ENCODE measurements at places on chromosomes 13 and 19. TPM values are rescaled to one million over a fixed set of nuclear protein-coding genes. Genes with fewer than 3 reads are reported as not detected.

UHRF1 gene
- 0.42 TPM for polyA plus RNA-seq

AMH gene
- 12.0 TPM for polyA plus RNA-seq

SHC2 gene
- 15.4 TPM for polyA plus RNA-seq

DNA sequence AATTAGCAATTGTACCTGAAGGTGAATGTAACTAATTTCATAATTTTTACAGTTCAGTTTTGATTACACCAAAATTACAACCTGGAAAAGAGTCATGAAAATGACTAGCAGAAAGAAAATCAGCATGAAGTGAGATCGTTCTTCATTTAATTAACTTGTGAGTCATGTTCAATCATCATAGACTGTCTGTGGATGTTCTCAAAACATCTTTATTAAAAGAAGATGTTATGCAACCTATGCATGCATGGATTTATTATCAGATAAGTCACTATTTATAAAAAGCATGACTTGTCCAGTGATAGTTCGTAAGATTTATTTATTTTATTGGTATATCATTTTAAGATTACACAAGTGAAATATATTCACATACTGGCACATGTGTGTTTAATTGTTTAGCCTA is 245.9 kb downstream of the ITGBL1 start:
- DNase-seq: no peak

- no peak for DNase-seq
Observed at GRCh38 chr13:20565115-20565736, 1.7 kb upstream of the IFT88 start.

DNA sequence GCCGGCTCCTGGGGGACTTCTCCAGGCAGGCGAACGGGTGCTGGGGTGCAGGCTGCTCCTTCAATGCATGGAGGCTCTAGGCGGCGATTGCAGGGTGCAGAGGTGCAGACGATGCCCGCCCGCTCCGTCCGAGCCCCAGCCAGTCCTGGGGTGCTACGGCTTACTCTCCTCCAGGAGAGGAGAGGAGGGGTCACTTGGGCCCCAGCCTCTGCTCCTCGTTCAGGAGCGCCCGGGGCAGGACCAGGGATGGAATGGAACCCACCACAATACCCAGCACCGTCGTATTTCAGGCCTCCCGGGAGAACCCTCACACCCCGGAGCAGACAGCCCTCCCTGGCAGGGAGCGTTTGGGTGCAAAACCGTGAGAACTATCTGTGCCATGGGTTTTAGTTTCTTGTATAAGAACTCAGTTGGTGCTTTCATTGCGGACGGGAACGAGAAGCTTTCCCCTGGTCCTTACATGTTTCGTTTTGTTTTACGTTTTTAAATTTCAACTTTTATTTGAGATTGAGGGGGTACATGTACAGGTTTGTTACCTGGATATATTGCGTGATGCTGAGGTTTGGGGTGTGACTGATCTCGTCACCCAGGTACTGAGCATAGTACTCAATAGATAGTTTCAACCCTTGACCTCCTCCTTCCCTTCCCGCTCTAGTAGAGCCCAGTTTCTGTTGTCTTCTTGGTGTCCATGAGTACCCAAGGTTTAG is 46.8 kb downstream of the ARHGEF18 start:
- DNase-seq: no peak

GRCh38 chr19:6590258-6590826 is 608 bp downstream of the CD70 start:
- DNase-seq: no peak

DNA sequence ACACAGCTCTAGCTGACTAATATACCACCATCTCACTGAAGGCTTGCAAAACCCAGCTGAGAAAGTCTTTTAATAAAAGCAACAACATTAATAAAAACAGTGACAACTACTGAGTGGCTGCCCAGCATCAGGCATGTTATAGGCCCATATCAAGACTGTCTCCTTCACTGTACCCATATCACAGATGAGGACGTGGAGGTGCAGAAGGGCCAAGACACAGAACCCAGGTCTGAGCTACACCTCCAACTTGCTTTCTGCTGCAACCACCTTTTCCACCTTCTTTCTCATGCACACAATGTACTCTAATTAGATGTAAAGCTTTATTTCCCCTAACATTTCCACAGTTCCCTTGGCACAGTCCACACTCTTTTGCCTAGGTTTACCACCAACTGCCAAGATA is 10.7 kb upstream of the MED26 start:
- no peak for DNase-seq

GRCh38 chr19:41551711-41552110 is 24.3 kb upstream of the CEACAM21 start:
- no peak for DNase-seq

DNA sequence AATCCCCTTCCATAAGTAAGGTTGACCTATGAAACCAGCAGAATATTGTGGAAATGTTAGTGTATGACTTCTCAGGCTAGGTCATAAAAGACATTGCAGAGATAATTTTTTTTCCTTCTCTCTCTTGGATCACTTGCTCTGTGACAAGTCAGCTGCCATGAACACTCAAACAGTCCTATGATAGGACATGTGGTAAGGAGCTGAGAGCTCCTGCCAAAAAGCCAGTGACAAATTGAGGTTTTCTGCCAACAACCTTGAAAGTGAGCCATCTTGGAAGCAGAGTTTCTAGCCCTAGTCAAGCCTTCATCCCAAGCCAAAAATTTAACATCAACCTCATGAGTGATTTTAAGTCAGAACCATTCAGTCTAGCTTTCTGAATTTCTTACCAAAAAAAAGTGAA is 270.9 kb upstream of the NBEA start:
- no peak for DNase-seq

DNA sequence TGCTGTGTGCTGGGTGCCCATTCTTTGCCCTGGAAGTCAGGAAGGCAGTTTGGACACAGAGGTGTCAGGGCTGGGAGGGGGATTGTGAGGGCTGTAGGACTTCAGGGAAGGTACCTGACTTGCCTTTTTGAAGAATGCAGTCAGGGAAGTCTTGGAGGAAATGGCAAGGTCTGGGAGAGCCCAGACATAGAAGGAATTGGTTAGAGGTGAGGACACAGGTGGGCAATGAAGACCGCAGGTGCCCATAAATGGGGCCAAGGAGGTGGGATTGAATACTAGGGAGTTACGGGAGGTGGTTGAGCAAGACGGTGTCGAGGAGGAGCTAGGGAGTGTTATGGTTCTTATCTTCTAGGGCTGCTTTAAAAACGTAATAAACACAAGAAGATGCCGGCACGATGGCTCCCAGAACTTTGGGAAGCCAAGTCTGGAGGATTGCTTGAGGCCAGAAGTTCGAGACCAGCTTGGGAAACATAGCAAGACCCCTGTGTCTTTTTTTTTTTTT is 1.4 kb upstream of the DDA1 start:
- DNase-seq: no peak
